Caki2 (cell line): ENCODE measurements at places on chromosomes 3 and 15.
A peak's percentile ranks its signal among the peaks of the same experiment; 100 is the strongest.

DNA sequence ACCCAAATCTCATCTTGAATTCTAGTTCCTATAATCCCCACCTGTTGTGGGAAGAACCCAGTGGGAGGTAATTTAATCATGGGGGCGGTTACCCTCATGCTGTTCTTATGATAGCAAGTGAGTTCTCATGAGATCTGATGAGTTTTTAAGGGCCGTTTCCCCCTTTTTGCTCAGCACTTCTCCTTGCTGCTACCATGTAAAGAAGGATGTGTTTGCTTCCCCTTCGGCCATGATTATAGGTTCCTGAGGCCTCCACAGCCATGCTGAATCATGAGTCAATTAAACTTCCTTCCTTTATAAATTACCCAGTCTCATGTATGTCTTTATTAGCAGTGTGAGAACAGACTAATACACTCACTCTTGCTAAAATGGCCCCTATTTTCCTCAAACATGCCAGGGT, 374.7 kb downstream of the TUSC7 start:
- no peak for DNase-seq

DNA sequence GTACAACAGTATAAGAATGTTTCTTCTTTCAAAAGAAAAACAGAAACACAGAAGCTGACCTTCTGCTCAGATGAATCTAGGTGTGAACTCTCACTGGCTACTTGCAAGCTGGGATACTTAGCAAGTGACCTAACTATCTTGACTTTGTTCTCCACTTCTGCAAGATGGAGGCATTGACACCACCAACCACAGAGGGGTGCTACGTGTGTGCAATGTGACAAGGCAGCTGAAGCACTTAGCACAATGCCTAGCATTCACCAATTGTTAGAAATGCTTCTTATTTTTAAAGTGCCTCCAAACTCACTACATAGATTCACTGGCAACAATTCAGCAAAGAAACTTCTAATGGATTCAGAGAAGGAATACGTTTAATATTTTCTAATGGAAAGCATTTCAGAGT, 331.4 kb upstream of the WNT5A start:
- DNase-seq: no peak

DNA sequence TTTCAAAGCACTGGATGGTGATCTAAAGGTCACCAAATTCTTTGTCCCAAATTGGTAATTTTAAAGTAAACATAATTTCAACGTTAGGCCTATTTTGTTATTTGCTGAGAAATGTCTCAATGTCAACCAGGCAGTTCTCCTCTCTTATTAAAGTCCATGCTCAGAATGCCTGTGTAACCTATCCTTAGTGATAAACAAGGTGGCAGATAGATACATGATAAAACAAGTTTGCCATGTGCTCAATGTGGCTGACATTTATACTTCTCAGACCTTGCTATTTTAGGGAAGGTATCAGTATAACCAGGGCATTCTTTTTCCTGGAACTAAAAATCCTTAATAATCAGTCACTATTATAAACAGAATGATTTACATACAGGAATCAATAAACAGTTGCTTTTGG, 8.5 kb downstream of the MBNL1 start:
- no peak for DNase-seq

DNA sequence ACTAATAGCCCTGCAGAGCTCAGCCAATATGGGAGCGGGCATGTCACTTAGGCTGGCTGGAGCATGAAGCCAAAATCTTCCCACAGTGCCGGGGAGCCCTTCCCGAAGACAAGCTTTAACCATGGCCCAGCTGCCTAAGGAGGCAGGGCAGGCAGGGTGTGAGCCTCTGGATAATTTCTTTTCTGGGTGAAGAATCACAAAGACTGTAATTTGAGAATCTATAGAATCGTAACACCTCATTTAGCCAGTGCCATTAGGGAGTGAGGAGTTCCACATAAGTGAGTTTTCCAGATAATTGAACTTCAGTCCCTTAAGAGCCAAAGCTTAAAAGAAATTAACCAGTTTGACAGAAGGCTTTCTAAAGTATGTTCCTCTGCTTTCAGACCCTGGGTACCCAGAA, 40.2 kb upstream of the TLE3 start:
- DNase-seq: no peak

- DNase-seq: peak; percentile 75
These were observed 733.7 kb downstream of the ZNF385D start for GRCh38 chr3:21017115-21017852.

DNA sequence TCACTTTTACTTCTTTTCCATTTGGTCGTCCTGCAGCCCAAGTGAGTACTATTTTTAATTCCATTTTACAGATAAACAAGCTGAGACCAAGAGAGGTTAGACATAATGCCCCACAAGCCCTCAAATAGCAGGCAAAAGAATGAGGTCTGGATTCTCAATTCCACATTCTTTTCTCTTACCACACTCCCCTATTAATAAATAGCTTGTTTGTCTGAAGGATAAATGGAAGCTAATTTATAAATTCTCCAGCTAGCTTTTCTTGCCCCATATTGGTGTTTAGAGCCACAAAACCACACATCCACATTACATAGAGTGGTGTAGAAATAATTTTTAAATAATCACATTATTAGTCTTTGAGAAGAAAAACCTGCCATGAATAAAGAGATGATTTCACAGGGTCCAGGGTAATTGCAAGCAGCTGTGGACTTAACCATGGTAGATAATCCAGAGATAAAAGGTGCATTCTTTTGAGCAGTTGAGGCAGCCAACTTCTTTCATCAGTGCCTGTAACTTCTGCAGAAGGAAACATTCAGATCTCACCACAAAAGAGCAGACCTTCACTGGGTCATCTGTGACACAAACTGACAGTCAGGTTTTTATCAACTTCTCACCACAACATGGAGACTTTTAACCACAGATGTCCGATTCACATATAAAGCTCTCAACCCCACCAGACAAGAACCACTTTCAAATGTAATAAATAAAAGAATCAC, 313.4 kb upstream of the STT3B start:
- no peak for DNase-seq
